Stimulated activated CD8-positive, alpha-beta memory T cell treated with anti-CD3 and anti-CD28 coated beads, Interleukin-4, amount 100 ng/mL, for 4 hours (primary cell): ENCODE measurements at places on chromosomes 5 and 9.

DNA sequence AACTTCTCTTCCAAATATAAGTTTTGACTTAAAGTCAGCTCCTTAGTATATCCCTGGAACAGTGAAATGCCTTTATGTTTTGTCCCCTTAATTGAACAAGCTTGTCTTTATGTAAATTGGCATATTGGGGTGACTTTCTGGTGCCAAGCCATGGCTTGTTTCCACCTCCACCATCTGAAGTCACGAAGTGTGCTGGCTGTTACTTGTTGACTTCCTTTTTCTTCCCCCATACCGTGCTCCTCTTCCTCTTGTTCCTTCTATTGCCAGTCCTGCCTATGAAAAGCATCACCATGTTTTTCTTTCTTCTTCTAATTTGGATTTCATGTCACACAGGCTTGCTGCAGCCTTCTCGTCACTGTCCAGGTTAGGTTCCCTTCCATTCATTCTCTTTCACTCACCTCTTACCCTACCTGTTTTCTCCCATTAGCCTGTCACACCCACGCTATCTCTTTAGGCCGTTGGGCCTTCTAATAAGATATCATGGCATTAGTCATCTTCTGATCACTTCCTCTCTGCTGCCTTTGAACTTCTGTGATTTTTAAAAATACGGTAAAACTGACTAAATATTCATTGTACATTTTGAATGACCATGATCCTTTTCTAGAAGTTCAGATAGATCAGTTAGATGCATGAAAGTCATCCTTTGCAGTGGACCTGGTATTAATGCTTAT is 48.1 kb downstream of the IQGAP2 start:
- DNase-seq = no peak

- peak; percentile 94 for DNase-seq
Observed at GRCh38 chr5:144170276-144171024, at the start of the genes KCTD16 and YIPF5. KCTD16 (plus strand) TSS chr5:144170873. YIPF5 (minus strand) TSS chr5:144170659; CDS start chr5:144169955, 704 bp downstream.

DNA sequence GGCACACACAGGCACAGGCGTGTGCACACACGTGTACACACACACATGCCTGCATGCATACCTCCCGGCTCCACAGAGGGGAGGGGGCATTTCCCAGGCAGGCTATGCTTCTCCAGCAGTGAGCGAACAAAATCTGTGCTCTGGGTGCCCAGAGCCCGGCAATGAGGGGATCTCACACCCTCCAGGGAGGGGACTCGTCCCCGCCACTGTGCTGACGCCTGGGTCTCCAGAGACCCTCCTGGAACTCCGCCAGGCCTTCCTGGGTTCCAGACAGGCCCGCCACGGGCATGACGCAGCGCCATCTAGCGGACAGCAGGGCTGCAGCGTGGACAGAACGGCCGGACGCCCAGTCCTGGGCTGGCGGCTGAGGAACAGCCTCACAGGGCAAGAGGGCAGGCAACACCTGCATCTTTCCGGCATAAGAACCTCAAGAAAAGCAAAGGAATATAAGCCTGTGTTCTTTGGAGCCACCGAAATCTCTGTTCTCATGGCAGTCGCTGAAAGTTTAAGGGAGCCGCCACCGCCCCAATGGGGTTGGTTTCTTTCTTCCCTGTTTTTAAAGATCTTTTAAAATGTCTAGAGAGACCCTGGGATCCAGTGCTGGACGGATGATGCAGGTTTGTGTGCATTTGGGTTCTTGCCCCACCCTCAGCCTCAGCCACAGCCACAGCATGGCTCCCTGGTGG is 135.6 kb upstream of the PPP1R26 start:
- DNase-seq = no peak

DNA sequence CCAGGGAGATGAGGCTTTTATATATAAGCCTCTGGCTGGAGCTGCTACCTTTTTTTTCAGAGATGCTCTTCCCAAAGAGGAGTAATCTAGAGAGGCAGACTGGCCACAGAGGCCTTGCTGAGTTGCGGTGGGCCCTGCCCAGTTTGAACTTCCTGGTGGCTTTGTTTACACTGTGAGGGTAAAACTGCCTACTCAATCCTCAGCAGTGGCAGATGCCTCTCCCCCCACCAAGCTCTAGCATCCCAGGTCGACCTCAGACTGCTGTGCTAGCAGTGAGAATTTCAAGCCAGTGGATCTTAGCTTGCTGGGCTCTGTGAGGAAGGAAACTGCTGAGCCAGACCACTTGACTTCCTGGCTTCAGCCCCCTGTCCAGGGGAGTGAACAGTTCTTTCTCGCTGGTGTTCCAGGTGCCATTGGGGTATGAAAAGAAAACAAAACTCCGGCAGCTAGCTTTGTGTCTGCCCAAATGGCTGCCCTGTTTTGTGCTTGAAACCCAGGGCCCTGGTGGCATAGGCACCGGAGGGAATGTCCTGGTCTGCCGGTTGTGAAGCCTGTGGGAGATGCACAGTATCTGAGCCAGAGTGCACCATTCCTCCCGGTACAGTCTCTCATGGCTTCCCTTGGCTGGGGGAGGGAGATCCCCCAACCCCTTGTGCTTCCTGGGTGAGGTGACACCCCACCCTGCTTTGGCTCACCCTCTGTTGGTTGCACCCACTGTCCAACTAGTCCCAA is 219.5 kb upstream of the IZUMO3 start:
- DNase-seq = no peak

GRCh38 chr5:72226950-72227349 is 93.1 kb downstream of the MRPS27 start:
- no peak for DNase-seq

GRCh38 chr9:89375191-89375760 is 57.0 kb downstream of the SECISBP2 start:
- no peak for DNase-seq

DNA sequence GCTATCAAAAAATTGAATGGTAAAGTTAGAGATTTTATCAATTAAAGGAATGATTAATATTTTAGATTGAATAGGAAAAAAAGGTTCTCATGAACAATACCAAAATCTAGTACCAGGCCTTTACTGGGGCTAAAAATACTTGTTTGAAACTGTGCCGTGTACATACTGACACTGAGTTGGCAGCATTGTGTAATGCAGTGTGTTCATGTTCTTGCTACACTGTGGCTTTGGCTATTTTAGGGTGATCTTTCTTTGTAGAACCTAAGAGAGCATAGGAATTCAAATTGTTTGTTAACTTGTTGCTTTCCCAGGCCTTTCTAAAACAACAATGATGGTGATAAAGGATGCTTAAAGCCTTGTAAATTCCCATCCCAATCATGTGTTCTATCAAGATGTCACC is 80.9 kb downstream of the KIF4B start:
- no peak for DNase-seq

DNA sequence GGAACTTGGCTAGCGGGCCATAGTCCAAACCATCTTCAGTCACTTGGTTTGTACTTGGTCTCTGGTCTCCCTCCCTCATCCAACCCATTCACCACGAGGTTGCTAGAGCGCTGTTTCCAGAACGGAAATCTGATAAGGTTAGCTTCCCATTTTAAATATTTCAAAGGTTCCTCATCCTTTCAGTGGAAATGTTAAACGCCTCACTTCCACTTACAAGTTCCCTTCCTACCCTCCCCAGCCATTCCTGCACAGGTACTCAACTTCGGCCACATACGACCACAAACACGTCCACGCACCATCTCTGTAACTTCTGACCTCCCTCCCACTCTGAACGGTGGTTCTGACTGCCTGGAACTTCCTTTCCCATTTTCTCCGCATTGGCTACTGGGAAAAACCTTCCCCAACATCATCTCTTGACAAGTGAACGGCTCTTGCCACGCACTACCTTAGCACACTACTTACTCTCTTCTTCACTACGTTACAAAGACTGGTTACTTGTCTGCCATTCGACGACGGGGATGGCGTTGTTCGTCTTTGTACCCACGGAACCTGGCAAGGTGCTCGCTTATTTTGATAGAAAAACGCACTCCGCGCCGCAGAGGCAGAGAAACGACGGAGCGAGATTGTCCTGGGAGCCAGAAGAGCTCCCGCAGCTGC is 629 bp downstream of the CCNH start:
- DNase-seq = no peak

GRCh38 chr9:123039617-123040219 is 6.3 kb downstream of the GPR21 start:
- DNase-seq = no peak

- no peak for DNase-seq
Observed at GRCh38 chr5:14241141-14241540, 98.0 kb downstream of the TRIO start.

GRCh38 chr5:85375525-85375924 is 990.8 kb upstream of the EDIL3 start:
- no peak for DNase-seq

DNA sequence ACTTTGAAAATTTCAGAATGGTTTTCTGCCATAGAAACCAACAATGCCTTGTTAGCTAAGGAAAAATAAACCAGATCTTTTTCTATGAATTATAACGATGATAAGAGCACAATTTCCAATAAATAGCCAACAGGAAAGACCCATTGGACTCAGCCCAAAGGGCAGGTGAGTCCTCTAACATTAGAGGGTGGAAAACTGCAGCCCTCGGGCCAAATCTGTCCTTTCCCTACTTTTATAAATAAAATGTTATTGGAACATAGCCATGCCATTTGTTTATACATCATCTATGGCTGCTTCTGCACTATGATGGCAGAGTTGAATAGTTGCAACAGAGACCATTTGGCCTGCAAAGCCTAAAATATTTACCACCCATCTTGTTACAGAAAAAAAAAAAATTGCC is 296.1 kb downstream of the FBXL7 start:
- DNase-seq = no peak

DNA sequence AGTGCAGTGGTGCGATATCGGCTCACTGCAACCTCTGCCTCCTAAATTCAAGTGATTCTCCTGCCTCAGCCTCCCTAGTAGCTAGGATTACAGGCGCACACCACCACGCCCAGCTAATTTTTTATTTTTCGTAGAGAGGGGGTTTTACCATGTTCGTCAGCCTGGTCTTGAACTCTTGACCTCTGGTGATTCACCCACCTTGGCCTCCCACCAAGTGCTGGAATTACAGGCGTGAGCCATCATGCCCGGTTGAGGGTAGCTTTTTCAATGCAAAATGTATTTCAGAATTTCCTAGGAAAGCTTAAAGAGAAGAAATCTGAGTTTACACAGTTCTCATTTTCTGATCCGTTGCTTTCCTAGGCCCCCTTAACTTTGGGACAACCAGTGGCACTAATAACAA is 15.7 kb downstream of the BDP1 start:
- no peak for DNase-seq

GRCh38 chr9:136576269-136576626 is 30.4 kb upstream of the NOTCH1 start:
- no peak for DNase-seq

GRCh38 chr9:734831-735511 is 106.5 kb upstream of the DMRT1 start:
- DNase-seq = no peak

DNA sequence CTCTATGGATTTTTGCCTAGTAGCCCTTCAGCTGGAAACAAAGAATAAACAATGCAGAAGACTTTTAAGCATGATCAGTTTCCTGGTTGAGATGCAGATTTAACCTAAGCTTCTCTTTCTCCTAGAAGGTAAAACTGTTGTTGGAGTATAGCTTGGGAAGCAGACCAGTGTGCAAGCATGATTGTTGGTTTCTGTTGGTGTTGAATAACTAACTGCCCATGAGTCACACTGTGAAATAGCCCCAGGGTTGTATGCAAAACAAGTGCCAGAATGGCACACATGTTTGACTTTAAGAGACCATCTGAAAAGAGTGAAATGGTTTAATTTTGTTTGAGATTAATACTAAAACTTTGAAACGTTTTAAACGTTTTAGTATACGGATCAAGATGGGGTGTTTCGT is 227.1 kb downstream of the ARHGEF28 start:
- DNase-seq = no peak

DNA sequence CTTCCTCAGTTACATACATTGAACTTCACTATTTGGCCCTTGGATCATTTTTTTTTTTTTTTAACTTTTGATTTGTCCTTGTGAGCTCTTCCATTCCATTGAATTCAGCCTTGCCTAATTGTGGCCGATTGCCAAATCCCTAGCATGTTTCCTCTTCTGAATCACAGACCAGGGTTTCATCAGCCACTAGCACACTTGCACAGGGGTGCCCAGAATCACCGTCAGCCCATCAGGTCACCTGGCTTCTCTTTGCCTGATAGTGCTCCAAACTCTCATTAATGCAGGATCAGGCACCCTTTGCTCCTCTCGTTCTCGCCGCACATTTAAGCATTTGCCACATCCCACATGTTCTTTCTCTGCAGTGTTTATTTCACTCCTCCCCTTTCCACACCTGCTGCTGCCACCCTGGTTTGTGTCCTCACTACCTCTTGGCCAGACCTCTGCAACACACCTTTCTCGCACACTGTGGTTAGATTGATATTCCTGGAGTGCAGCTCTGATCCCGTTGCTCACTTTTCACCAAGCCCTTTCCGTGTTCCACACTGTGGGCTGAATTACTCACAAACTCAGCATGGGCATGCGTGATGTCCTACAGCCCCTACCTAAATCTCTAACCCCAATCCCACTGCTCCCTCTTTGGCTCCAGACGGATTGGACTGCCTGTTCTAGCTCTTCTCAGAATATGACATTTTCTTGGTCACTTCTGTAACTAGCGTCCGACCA is 9.8 kb downstream of the PIK3R1 start:
- no peak for DNase-seq

DNA sequence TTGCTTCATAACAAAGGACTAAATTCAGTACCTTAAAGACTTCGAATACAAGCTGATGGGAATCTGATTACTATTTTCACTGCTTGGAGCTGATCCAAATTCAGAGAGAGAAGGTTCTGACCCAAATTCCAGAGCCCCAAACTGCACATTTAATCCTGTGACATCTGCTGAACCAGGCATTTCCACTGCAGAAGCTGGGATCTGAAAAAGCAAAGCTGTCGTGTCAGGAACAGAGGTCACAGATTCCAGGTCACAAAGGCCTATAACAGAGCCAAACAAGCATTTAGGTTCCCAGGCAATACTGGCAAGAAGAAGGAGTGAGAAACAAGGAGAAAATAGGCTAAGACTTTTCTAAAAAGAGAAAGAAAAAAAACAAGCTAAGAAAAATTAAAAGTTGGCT is 105.3 kb downstream of the UBAP2 start:
- no peak for DNase-seq

DNA sequence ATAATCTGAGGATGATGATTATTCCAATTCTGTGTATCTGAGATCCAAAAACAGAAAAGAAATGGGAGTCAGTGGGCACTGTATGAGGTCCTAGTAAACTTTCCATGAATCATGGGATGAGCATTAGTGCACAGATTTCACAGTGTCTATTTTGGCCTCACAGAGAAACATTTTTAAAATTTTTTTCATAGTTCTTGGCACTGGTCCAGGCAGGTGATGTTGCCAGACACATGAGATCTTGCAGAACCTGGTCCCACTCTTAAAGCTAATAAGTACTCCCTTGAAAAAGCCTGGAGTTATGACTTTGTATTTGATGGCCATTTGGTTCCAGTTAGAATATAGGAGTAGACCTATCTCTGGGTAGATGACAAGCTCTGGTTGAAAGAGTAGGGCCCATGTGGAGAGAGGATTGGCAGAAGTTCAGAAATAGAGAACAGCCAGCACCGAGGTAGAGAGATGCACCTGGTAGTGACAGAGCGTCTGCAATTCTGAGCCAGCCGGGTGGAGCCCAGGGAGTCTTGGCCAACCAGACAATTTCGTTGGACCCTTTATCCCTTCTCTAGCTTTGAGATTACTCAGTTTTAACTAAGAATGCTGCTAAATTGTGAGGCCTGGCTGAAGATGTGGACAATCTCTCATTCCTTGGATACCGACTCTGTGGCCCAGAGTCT is 6.3 kb upstream of the TNFSF15 start:
- no peak for DNase-seq
